ENCODE measurements at places on chromosomes 12 and 14.

DNA sequence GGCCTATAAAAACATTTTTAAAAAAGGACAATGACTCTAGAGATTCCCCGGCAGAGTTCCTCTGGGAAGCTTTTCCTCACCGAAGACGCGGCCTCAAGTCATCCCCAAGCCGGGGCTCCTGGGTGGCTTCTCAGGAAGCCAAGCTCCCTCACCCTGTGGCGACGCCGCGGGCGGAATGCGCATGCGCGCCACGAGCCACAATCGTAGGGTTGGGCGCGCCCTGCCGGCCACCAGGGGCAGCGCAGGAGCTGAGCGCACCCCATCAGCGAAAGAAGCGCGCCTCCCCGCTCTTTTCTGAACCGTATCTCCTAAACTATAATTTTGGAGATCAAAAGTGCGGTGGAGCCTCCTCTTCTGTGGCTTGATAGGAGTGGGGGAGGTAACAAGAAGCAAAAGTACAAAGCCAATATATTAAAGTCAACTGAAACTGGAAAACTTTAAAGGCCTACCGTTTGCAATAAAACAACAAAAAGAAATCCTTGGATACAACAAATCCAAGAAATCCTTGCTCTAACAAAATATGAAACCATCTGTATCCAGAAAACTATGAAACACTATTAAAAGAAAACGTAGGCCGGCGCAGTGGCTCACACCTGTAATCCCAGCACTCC, 17.4 kb upstream of the CHFR start:
- DNase-seq: peak; percentile 71

- peak; percentile 22 for DNase-seq
These were observed 38.9 kb downstream of the GPR65 start for GRCh38 chr14:88043529-88044443.

- DNase-seq: no peak
These were observed 601.8 kb downstream of the SLC16A7 start for GRCh38 chr12:60197589-60197988.

- no peak for DNase-seq
These were observed 150.9 kb downstream of the ANO2 start for GRCh38 chr12:5794156-5794555.

- peak; percentile 59 for DNase-seq
These were observed 39.2 kb upstream of the PPP1R13B start for GRCh38 chr14:103886304-103887169.

DNA sequence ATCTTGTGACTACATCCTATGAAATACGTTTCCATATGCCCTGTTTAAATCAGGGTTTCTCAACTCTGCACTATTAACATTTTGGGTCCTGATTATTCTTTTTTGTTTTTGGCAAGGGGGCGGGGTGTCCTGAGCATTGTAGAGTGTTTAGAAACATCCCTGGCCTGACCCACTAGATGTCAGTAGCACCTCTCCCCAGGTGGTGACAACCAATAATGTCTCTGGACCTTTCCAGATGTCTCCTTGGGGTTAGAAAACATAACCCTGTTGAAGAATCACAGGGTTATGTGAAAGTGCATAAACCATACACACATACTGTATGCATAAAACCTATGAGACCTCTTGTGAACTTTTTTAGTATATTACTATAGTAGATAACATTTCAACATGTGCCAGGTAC, 1.4 kb downstream of the ACAD10 start:
- no peak for DNase-seq

DNA sequence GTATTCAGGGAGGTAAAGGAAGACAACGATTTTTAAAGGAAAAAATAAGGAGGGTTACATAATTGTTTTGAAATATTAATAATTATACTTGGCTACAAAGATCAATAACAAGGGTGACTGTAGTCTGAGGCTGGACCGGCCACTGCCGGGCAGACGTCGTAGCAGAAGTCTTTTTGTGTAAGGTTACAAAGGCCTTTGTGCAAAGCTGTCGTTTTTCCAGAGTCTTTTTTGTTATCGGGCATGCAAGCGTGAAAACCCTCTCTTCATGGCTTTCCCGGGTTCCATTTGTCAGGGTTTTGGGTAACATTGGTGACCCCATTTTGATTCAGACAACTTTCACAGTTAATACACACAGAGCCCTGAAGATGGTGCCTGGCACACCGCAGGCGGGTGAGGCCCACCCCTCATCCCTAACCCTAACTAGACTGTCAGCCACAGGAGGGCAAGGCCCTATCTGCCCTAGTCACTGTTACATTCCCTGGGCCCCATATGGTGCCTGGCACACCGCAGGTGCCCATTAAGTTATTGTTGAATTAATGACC, 31.3 kb downstream of the RILPL1 start:
- DNase-seq: no peak

DNA sequence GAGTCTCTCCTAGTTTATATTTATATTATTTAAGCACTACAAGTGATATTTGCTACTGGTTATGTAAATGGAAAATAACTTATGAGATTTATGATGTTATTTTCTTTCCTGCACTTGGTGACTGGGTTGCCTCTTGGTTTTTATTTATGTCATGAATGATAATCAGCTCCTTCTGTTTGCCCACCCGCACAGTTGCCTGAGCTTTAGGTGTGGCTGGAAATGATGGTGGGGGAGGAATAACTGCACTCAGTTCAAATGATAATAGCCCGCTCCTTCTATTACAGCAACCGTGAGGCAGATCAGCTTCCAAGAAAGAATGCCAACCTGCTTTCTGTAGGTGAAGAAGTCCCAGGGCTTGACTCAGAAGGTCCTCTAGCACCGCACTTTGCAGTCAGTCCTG, 190.2 kb upstream of the CAND1 start:
- DNase-seq: no peak

DNA sequence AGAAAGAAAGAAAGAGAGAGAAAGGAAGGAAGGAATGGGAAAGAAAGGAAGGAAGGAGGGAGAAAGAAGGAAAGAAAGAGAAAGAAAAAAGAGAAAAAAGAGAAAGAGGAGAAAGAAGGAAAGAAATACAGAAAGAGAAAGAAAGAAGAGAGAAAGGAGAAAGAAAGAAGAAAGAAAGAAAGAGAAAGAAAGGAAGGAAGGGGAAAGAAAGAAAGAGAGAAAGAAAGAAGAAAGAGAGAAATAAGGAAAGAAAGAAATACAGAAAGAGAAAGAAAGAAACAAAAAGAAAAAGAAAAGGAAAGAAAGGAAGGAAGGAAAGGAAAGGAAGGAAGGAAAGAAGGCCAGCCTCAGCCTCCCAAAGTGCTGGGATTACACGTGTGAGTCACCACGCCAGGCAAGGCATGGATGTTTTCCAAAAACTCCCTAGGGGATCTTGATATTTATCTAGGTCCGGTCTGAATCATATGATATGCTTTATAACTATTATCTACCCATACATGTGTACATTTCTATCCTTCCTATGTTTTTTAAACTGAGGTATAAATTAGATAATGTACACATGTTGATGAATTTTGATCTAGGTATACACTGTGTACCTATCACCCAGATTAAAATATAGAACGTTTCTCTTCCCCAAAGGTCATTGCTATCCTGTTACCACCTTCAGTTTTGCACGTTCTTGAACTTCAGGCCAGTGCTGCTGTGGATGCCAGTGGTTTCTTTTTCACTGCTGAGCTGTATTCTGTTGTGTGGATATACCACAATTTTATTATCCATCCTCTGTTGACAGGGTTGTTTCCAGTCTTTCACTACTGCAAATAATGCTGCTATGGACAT, 177.9 kb downstream of the RBM19 start:
- DNase-seq: no peak

- DNase-seq: no peak
These were observed 53.3 kb downstream of the BICD1 start for GRCh38 chr12:32159925-32160324.

GRCh38 chr14:63956326-63956725, 103.5 kb downstream of the SYNE2 start:
- DNase-seq: no peak

DNA sequence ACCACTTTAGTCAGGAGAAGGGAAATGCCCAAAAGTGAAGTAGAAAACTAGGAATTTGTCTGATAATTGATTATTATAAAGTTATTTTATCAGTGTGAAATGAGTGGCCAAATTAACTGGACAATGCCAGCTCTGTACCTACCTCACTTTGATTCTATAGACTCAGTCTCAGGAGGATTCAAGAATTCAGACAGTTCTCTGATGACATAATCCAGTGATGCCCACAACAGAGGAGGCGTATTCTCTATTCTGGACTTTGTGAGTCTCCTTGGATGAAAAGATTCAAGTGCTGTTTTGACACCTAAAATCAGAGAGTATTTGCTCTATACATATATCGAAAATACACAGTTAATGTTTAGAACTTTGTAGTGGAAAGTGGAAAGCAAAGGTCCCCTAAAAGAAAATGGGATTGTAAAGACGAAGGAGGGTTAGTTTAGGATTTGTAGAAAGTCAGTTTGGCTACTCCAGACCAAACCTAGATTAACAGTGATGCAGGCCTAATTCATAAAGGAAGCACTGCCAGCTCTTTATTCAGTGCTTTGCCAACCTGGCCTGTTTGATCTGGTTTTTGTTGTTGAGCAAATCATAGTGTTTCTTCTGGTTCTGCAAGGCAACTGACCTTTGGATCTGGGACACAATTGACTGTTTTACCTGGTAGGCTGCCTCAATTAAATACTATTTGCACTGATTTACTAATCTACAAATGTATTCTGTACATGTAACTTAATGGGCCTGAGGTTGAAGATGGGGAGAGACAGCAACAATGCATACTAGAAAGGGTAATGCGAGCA, 67.4 kb downstream of the DAD1 start:
- DNase-seq: no peak

DNA sequence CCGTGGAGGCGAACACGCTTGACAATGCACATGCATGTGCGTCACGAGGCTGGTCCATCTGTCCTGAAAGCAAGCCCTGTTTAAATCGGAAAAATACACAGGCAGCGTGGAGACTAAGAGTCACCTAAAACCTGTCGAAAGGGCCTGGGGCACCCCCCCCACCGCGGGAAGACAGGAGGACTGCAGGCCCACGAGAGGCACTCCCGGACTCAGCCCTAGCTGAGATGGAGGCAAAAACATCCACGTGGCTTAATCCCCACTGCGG, 54.1 kb downstream of the CDC42BPB start:
- no peak for DNase-seq

DNA sequence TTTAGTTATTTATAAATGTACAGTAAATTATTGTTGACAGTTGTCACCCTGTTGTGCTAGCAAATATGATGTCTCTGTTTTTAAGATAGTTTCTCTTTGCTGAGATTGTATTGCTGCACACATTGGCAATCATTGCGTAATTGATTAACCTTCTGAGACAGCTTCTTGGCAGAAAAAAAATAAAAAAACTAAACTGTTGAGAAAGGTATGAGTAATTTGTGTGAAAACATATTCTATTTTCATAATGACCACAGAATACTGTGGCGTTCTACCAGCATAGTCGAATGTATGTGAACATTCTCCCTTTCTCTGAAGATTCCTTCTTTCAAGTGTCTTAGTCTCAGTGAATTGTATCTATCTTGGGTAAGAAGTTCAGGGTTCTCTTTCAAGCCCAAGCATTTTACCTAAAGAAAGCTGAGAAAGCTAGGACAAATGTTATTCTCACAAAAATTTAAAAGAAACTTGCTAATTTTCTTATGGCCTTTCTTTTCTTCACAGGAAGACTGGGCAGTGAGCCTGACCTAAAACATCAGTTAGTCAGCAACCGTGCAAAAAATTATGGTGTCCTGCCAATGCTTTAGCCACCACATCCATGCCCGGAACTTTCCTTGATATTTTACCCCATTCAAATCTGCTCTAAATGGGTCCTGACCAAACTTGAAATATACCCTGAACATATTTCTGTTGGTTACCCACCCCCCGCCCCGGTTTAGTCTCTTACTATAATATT, 69.0 kb upstream of the REP15 start:
- peak; percentile 64 for DNase-seq

DNA sequence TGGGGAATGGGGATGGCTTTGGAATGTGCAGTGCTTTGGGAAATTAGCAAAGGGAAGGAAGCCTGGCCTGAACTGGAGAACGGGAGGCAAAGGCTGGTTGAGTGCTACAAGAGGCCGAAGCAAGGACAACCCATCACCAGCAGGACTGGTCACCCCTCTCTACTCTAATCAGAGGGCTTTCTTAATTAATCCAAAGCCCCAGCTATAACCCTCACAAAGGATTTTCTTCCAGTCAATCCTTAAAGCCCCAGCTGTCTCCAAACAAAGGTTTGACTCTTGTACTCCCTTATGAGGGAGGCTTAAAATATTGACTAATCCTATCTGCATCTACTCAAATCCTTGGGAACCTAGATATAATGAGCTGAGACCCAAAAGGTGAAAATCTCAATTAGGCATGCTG, 256.3 kb downstream of the NTF3 start:
- DNase-seq: no peak

DNA sequence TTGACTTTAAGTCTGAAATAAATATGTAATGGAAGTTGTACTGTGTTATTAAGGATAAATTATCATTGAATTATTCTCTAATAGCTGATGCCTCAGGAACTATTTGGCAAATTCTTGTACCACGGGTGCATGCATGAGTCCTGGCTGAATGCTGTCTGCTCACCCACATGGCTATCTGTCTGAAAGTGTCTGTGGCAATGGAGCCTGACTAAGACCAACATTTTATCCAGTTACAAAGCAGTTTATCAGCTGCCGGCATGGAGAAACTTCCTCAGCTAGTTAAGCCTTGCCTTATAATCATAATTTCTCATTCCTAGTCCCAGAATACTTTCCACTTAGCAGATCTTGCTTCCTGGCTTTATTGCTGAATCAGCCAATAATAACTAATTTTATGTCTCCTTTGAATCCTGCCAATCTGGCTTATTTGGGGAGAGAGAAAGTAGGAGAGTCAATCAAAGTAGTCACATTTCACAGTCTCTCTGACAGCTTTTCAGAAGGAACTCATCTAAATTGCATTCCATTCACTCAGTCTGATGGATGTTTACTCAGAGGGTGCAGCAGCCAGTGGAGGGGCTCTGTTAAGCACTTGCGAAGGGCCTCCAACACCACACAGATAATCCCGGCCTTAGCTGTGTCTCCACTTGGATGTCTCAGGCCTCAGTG, 280.6 kb upstream of the CLEC14A start:
- no peak for DNase-seq

All from inflammatory macrophage treated with lipopolysaccharide for 1 hour (primary cell).